ENCODE measurements at places on chromosomes 1 and 21. TPM values are rescaled to one million over a fixed set of nuclear protein-coding genes. Genes with fewer than 3 reads are reported as not detected.

TRIM46 gene
- 4.9 TPM for total RNA-seq

DNA sequence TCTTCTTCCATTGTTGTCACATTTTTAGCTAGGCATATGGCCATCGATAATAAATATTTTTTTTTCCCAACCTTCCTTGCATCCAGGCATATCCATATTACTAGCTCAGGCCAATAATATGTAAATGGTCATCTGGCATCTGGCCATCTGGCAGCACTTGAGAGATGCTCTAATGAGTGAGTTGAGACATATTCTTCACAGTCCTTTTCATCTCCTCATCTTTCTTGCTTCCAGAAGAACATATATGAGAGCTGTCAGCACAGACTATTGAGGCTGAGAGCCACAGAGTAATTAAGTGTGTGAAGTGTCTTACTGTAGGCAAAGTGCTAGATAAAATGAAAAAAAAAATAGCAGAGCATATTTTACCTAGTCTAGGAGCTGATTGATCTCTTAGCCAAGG lies 628.4 kb upstream of the TMPRSS15 start:
- DNase-seq: no peak

CD84 gene
- total RNA-seq: 13.7 TPM

TMEM52 gene
- total RNA-seq: 2.4 TPM

- DNase-seq: no peak
Measured at GRCh38 chr1:211610779-211611556, 32.0 kb upstream of the SLC30A1 start.

CA6 gene
- total RNA-seq: 12.3 TPM

F5 gene
- 39.7 TPM for total RNA-seq

- no peak for DNase-seq
Measured at GRCh38 chr1:28354121-28354520, 15.4 kb upstream of the PHACTR4 start.

GRCh38 chr1:172229942-172230341 lies 190.5 kb upstream of the C1orf105 start:
- DNase-seq: no peak

RAB42 gene
- total RNA-seq: not detected

GRCh38 chr1:239951511-239952140 lies 140.1 kb upstream of the FMN2 start:
- DNase-seq: peak; percentile 24

GRCh38 chr1:185483664-185484450 lies 166.8 kb upstream of the IVNS1ABP start:
- no peak for DNase-seq

- DNase-seq: no peak
Measured at GRCh38 chr21:38438462-38438893, 59.8 kb downstream of the ERG start.
